Retina (tissue), 1 donor: ENCODE measurements at places on chromosomes 4 and X.

DNA sequence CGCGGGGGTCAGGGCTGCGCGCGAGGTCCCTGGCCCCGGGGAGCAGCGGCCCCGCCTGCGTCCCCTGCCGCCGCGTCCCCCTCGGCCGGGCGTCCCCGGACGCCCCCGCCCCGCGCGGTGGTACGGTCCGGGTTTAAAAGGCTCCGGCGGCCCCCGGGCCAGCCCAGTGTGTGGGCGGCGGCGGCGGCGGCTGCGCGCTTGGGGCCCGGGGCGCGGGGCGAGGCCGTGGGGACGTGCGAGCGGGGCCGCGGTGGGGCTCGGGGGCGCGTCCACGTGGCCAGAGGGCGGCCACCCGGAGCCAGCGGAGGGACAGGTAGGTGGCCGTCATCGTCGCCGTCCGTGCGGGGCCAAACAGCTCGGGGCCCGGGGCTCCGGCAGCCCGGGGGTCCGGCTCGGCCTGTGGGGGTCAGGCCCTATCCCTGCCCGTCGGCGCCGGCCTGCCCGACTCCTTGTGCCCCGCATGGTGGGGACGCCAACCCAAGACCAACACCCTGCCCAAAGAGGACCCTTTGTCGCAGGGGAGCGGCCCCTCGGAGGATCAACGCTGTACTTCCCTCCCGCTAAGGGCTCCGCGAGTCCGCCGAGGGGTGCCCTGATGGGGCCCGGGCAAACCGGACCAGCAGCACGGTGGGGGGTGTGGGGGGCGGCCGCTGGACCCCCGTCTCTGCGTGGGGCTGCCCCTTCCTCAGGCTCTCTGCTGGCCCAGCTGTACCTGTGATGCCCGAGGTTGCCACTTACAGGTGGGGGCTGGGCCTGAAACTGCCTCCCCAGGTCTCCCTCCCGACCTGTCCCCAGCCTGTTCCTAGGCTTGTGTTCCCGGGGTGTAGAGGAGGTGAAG, at the start of gene PLXNA3:
PLXNA3 (plus strand) TSS at position 166 of the 838 bp plus-strand sequence. CDS start 1,903 bp downstream, outside the sequence.
- DNase-seq: peak; percentile 31

GRCh38 chrX:9394212-9394611, 70.6 kb upstream of the TBL1X start:
- DNase-seq: no peak

- DNase-seq: no peak
These were observed 29.7 kb downstream of the FAM133A start for GRCh38 chrX:93703701-93704100.

DNA sequence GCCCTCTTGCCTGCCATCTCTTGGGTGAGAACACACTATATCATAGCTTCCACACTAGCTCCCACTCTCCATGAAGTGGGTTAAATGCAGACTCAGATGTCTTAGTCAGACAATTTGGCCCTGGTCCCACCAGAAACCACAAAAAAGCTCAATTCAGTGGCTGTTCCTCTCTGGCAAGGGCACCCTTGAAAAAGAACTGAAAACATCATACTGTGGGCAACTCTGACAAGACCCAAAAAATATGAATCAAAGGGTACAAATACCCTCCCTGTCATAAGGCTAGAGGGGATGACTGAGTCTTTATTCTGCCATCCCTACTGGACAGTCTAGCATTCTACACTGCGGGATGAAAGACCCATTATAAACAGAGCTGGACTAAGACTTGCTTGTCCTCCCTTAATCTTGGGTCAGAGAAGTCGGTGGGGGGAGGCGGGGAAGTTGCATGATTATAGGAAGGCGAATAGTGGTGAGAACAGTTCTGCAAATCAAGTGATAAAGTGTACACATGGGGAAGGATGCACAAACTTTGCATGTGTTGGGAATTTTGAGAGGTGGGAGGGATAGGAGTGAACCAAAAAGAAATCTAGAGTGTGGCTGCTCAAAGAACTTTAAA, 172.1 kb downstream of the OPHN1 start:
- no peak for DNase-seq

DNA sequence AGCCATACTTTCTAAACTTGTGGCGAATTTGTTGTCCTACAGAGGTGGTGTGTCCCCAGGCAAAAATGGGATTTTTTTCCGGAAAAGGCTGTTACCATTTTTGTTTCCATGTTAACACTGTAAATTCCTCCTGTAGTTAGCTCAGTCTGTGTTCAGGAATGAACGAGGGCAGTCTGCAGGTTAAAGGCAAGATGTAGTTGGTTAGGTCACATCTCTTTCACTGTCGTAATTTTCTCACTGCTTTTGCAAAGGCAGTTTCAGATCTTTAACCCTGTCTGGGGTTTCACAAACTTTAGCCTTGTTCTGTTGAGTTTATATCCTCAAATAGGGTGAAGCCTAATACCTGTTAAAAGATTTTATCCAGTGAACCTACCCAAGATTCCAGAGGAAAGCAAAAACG, 50.5 kb upstream of the PUDP start:
- DNase-seq: no peak

DNA sequence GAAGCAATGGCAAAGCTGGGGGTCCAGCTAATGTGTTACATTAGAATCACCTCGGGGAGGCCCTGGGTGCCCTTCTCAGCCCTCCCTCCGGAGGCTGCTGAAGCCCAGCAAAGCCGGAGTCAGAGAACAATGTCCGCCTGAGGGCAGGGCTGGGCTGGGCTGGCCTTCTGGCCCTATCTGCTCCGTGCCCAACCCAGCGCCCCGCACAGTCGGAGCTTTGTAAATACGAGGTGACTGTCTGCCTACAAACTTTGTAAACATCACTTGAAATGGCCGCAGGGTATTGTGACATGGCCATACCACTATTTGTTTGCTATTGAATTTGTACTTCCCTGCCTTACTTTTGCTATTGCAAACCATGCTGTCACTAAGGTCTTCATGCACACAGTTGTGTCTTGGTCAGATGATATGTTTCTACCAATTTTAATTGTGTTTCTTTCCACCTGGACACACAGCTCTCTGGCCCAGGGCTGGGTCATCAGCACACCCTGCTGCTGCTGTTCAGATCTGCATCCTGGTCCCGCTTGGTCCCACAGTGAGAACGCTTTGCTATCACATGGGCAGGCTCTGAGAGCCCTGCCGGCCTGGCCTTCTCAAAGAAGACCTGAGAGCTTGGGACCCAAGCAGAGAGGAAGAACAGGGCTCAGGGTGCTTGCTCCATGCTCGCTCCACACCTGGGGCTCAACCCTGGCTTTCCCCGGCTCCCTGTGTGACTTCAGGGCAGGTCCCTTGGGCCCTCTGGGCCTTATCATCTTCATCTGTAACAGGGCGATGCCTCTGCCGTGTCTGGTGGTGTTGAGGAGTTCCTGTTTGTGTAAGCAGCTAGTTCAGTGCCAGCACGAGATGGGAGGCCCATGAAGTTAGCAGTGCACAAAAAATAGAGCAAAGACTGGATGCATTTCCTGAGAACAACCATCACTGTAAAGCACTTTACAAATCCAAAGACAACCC, 2.3 kb downstream of the S100P start:
- DNase-seq: no peak

GRCh38 chr4:37531151-37531550, 155.0 kb downstream of the RELL1 start:
- no peak for DNase-seq

DNA sequence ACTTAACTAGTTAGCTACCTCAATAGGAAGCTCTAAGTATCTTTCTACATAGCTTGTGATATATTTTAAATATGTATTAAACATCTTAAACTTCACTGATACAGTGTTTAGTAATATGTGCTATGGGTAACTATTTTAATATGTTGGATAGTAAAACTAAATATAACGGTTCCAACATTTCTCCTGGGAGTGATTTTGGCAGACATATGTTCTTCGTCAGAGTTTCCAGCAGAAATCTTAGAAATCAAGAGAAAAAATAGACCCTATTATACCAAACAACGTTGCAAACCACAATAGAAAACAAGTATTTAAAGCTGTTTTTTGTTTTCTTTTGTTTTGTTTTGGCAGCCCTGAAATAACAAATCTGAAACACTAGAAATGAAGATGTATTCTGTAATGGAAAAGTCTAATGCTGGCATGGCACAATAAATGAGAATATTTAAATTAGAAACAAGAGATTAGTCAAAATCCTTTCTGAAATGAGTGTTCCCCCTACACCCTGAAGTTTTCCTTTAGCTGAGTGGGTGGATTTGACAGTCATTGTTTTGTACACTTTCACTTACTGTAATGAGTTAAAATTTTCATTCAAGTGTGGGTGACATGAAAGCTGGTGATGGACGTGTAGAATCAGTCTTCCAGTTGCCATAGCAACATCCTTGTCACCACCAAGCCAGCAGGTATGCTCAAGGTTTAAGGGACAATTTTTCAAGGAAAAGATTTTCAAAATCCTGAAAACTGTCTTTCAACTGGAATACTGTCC, 233.5 kb downstream of the SCFD2 start:
- DNase-seq: no peak

DNA sequence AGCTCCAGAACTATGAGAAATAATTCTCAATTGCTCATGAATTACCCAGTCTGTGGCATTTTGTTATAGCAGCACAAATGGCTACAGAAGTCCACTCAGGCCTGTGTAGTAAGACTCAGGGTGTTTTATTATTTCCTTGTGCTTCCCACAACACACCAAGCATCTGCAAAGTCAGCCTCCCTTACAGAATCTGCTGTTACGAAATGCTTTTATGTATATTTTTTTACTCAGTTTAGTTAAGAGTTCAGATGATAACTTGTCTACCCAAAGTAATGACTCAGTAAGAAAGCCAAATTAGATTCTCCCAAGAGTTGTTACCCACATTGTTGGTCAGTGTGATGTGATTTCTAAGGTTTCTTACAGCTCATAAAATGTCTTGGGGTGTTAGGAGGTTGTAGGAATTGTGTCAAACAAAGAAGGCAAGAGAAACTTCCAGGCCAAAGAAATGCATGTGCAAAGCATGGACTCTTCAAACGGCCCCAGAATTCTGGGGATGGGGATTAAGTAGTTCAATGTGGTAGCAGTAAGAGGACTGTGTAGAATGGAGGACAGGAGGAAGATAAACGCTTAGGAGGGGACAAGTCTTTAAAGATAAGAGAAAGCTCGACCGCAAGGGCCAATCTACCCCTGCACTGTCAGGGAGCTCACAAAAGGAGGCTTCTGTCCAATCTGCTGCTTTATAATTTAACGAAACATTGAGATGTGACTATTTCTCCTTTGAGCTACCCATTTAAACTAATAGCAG, 35.4 kb upstream of the TMEM184C start:
- no peak for DNase-seq

- DNase-seq: no peak
These were observed 34.1 kb downstream of the CNKSR2 start for GRCh38 chrX:21408307-21408706.

GRCh38 chr4:108570993-108571569, 49.3 kb upstream of the RPL34 start:
- DNase-seq: no peak

DNA sequence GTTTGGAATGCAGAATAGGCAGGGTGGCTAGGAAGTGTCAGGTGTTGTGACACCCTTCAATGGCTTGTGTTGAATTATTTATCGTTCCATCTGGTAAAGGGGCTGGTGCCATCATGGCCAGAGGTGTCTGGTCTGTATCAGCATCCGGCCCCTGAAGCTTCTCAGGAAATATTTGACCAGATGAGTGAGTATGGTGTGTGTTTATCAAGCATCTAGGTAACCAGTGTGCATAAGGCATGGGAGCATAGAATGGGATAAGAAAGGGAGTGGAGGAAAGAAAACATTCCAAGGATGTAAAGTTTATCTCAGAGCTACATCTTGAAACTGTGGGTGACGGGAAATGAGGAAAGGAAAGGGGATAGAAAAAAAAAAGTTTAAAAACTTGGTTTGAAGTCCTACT, 109.4 kb downstream of the KLHL4 start:
- no peak for DNase-seq

- DNase-seq: no peak
These were observed 323.2 kb upstream of the GIMD1 start for GRCh38 chr4:106691749-106692148.

- no peak for DNase-seq
These were observed 313.1 kb downstream of the STK32B start for GRCh38 chr4:5364406-5364805.

- no peak for DNase-seq
These were observed 148.0 kb downstream of the USP46 start for GRCh38 chr4:52510939-52511565.

DNA sequence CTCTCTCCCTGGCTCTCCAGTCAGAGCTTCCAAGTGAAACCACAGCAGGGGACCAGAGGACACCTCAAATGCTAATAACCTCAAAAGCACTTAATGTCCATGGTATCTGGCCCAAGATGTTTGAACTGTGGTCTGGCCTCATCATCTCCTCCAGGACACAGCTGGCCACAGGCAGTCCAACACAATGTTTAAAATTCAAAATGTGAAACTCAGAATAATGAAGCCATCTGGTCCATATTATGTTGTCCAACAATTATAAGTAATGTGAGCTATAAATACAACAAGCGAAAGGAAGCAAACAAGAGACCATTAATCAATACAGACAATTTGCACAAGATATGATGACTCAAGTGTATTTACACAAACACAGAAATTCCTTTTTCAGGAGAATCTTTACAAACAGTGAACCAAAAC, 90.7 kb upstream of the S100G start:
- DNase-seq: no peak

DNA sequence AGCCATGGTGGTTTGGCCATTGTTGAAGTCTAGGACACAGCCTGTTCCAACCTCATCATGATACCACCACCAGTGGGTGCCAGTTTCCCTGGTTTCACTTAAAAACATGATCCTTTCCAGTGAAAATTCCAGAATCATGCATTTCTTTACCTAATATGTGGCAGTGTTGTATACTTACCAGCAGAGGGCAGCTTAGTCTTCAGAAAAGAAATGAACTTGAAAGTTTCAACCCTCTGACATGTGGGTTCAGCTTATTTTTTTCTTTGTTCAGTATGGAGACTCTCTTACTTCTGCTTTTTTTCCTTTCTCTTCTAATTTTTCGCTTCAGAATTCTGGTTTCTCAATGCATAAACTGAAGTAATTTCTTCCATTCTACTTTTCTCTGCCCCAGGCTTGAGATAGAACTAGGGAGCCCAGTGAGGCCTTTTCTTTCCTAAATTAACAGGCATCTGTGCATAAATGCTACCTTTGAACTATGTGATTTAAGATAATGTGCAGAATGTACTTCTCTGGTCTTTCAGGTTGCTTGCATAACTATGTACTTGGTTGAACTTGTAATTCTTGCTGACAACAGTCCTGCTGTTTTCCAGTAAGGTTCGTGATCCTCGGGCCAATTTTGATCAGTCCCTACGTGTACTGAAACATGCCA, 10.7 kb downstream of the LIAS start:
- peak; percentile 60 for DNase-seq

DNA sequence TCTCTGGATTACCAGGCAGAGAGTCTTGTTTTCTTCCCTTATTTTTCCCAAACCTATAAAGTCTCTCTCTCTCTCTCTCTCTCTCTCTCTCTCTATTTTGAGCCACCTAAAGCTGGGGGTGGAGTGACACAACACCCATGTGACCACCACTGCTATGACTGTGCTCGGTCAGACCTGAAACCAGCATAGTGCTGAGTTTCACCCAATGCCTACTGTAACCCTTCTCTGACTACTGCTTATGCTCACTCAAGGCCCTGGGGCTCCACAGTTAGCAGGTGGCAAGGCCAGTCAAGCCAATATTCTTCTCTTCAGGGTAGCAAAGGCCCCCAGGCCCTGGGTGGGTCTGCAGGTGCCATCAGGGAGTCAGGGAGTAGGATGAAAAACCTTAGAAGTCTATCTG, 114.7 kb upstream of the ARMCX2 start:
- DNase-seq: no peak
